NCI-H2227 treated with DMSO at 0.1 percent for 48 hours (cell line): ENCODE measurements at places on chromosomes 2 and 18.

DNA sequence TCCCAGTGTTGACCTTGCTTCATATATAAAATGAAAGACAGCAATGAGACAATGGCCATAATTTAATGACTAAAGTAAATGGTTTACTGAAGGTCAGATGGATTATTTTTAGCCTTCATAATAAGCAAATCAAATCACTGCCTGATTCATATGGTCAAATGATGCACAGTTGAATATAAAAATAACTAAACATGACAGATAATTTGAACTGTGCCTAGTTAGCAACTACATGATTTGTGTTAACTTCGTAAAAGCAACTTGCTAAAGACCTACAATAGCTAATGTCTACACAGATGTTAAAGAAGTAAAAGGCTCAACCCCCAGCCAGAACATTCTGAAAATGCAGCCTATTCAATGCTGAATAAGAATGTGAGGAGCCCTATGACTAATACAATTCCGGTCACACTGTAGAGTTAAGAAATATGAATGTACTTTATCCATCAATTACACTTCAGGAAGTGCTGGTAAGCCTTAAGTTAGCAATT lies 590.8 kb upstream of the CDH2 start:
- DNase-seq, result no peak

DNA sequence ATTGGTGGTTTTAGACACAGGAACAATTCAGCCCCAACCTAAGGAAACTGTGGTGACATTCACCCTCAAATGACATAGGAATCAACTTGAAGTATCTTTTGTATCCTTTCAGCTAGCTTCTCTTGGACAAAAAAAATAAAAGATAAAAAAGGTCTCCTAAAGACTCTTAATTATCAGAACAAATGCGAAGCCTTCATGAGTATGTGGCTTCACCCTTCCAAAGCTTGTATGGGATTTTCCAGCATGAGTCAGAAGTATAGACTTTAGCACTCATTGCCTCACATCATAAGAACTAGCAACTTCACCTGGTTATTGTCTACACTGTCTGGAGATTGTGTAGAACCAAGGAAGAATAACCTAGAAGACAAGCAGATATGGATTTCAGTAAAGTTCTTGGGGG lies 135.4 kb downstream of the LAMA3 start:
- no peak for DNase-seq

- DNase-seq, result no peak
These were observed 1333.1 kb downstream of the LRP1B start for GRCh38 chr2:140797718-140798117.

GRCh38 chr2:3465844-3466481 lies 53.4 kb downstream of the ADI1 start:
- no peak for DNase-seq

DNA sequence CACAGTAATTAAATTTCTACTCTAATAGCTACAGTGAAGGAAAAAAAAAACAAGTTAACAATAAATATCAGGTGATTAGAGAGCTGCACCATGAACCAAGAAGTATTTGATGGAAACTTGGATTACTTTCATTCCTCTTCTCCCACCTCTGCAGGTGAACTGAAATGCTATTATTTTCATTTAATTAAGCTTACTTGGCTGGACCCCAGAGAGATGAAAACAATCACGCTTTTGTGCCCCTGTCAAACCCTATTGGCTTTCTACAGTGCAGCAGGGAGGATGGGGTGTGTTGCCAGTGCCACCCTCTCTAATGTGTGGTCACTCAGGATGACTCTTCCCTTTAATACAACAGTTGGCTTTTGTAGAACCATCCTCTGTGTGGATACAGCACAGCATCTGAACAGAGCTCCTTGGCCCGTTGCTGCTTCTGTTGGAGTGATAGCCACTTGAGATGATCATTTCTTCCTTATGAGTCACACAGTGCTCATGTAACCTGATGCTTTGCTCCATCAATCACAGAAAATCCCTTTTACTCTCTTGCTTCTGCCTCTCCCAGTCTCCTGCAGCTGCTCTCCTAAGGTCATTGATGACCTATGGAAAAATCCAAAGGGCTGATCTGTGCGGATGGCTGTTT lies 5.5 kb upstream of the ARL4C start:
- DNase-seq, result peak; percentile 8

DNA sequence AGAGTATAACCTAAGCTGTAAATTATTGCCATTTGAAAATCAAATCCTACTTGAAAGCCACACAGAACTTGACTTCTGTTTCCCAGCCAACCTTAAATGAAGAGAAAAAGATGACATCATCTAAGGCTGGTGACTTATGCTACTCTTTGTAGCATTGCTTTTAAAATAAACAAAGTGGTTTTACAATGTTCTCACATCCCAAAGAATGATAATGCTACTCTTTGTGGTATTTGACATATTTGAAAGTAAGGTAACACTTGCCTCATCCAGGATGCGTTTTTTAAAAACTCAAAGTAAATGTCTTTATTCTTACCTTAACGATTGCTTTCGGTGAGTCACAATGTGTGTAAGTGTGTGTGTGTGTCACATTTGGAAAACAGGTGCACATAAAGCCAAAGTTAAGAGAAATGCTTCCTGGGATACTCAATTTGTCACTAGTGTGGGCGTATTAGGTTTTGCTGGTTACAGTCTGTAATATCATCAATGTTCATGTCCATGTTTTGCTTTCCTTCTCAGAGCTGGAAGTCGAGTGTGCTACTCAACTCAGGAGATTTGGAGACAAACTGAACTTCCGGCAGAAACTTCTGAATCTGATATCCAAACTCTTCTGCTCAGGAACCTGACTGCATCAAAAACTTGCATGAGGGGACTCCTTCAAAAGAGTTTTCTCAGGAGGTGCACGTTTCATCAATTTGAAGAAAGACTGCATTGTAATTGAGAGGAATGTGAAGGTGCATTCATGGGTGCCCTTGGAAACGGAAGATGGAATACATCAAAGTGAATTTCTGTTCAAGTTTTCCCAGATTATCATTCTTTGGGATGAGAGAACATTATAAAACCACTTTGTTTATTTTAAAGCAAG lies 2.6 kb downstream of the PMAIP1 start:
- no peak for DNase-seq
